Naive B cell (primary cell): ENCODE measurements at places on chromosomes 6 and 20. TPM values are rescaled to one million over a fixed set of nuclear protein-coding genes. Genes with fewer than 3 reads are reported as not detected.

DNA sequence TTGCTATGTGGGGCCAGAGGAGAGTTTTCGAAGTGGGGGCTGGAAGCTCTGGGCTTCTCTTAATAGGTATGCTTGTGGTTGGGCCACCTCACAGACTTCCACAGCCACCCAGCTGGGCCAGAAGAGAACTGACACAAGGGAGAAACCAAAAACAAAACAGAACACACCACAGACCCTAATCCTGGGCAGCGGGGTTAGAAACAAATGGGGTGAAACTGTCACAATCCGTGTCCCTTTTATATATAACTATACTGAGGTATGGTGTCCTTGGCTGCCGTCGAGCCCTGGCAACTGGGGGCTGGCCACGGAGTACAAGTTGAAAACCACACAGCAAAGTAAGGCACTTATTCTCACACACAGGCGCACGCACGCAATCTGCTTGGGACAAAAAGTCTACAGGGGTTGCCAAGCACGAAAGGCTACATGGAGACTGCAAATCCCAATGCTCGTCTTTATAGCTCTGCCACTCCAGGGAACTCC is 78.3 kb downstream of the TRAM2 start:
- H3K4me1 ChIP-seq, result peaks cover 6% of the 10 kb centered on the region
- peak overlapping the region; percentile 12 for H3K4me3 ChIP-seq
- H3K27ac ChIP-seq, result peak overlapping the region; percentile 7
- DNase-seq, result no peak
- peaks cover 12% of the 10 kb centered on the region for H3K36me3 ChIP-seq

DNA sequence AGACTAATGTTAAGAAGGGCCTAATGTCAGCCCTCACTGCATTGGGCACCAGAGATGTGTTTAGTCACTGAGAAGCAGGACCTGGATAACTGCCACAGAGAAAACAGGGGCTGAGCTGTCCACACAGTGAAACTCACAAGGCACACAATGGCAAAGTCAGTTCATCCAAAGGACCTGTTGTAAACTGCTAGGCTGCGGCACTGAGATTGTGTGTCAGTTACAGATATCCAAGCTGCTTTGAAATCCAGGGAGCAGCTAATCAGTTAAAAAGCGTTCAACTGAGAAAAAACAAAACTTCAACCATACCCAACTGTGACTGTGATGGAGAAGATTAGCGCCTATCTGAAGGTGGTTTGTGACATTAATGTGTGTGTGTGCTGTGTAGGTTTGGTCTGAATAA is 27.8 kb upstream of the TMEM14A start:
- no peaks in the 10 kb centered on the region for H3K4me1 ChIP-seq
- no peak overlapping the region for H3K4me3 ChIP-seq
- H3K36me3 ChIP-seq, result no peaks in the 10 kb centered on the region
- no peak for DNase-seq

Gene TSHZ2
- 0.32 TPM for polyA plus RNA-seq

Gene HLA-DRA
- polyA plus RNA-seq, result 17,561 TPM

Gene FNDC11
- 0.08 TPM for polyA plus RNA-seq

Gene SGK2
- polyA plus RNA-seq, result not detected

Gene RCAN2
- polyA plus RNA-seq, result not detected
